ENCODE measurements at places on chromosomes 1 and 21. TPM values are rescaled to one million over a fixed set of nuclear protein-coding genes. Genes with fewer than 3 reads are reported as not detected.

DNA sequence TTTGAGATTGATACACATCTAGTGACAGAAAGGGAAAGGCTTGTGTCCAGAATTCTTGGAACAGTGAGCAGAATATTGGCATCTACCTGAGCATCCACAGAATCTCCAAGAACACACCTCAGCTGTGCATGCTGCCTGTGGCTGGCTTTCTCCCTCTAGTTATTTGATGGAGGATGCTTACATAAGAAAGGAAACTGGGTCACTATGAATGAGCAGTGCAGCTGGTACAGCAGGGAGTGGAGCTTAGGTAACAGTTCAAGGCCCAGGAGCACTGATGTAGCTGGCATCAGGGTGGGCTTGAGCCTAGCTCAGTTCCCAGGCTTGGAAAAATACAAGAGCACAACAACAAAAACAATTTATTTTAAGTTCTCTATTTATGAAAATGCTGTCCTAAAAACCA lies 26.3 kb downstream of the RGS8 start:
- no peak for DNase-seq

- no peak for DNase-seq
Observed at GRCh38 chr1:108717774-108718316, 5.1 kb downstream of the FNDC7 start.

- no peak for DNase-seq
Observed at GRCh38 chr1:39406533-39407450, 84.6 kb upstream of the BMP8A start.

DNA sequence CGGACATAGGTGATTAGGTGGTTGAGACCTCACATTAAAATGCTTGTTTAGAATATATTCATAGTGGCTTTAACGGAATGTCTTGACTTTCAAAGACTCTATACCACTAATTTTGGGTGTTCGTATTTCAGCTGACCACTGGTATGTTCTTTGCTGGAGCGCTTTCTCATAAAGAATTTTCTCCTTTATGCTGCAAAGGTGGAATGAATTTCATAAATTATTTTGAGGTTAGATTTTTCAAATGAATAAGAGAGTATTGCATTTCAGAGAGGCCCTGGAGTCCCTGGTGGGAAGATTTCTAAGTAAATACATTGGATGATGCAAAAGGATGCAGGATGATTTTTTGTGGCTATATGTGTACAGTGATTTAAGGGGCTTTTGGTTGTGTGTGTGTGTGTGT lies 55.8 kb downstream of the HUNK start:
- DNase-seq: no peak

- no peak for DNase-seq
Observed at GRCh38 chr1:93601686-93602085, 80.0 kb downstream of the BCAR3 start.

DNA sequence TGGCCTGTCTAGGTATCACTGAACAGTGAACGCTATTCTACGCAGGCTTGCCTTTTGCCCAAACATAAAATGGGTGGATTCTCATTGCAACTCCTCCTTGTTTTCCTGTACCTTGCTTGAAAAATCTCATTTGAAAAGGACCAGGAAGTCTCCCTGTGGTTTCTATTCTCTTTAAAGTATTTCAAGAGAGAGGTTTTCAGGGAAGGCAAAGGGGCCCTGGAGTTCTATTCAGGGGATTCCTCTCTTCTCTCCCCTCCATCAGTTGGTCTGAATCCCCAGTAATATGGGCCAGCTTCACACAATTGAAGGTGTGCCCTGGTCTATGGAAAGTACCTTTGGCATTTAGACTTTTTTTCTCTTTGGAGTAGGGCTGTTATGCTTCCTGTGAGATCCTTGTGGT lies 311.3 kb downstream of the RGS7 start:
- DNase-seq: no peak

- no peak for DNase-seq
Observed at GRCh38 chr1:145997718-145998023, 1.3 kb upstream of the TXNIP start.

DNA sequence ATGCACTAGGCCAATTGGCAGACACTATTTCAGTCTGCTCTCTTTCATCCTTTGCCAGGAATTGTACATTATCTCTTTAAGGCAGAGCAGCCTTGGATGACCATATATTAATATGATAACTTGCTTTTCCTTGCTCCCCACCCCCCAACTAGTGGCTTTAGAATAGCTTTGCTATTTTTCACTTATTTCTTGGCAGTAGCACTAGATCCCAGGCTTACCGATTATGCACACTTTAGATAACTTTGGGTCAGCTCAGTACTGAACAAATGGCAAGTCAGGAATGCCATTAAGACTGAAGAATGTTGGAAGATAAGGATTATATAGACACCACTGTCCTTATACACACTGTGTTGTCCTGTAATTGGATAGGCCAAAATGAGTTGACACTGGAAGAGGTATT lies 146.4 kb downstream of the FGGY start:
- no peak for DNase-seq

DNA sequence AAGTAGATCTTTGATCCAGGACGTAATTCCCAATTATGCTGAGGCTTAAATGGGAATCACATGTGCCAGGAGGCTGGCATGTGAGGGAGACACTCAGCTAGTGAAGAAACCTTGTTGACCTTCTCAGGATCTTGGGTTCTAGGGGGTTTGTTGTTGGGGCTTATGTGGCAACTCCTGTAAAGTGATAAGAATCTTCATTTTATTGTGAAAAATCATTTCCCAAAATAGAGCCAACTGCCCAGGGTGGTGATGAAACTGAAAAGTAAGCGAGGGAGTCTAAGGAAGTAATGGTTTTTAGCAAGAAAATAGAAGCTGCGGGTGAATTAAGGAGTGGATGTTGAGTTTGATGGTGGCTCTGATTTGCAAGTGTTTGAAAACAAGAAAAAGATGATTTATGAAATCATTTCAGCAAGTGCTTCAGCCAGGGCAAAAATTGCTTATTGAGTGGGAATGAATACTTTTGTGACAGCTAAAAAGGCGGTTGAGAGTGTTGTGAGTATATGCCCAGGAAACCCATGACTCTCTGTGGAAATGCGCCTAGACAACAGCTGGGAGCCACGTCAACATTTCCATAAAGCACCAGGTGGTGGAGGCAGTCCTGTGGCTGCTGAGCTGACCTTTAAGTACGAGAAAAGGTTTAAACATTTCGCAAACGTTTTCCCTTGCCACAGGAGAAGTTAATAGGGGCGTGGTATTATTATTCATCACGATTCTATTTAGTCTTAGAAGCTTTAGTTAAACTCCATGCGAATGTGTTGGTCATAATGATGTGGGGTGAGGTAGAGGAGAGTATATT lies 102.7 kb downstream of the HMGB4 start:
- DNase-seq: no peak

- no peak for DNase-seq
Observed at GRCh38 chr1:160346958-160347357, 3.8 kb downstream of the NCSTN start.

- DNase-seq: no peak
Observed at GRCh38 chr1:209557221-209557620, 26.3 kb upstream of the CAMK1G start.

DNA sequence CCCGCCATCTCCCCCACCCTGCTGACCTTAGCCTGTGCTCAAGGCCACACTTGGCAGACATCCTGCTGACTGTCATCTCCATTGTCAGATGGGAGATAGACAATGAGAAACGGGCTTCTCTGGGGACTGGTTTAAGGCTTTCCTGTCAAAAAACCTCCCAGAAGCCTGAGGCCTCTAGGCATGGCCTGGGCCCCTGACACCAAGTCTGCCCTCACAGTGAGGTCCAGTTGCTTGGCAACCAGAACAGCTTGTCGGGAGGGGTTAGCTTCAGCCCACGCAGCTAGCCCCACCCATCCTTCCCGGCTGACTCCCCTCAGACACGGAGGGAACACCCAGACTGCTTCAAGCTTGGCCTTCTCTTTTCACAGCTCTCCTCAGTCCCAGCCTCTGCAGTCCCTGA lies 11.0 kb downstream of the PLEKHA6 start:
- no peak for DNase-seq

- no peak for DNase-seq
Observed at GRCh38 chr1:41806472-41807155, 112.1 kb downstream of the HIVEP3 start.

Gene RAB42
- total RNA-seq: 1.7 TPM

Gene CD1B
- not detected for total RNA-seq

Gene OR2L2
- total RNA-seq: not detected

Gene MMP23B
- 4.0 TPM for total RNA-seq

Gene S100A12
- total RNA-seq: 1.7 TPM

Gene HENMT1
- 0.81 TPM for total RNA-seq

Gene CCDC185
- not detected for total RNA-seq

Measured in right lobe of liver (tissue), 6 donors.